ENCODE measurements at places on chromosomes 3 and 15. TPM values are rescaled to one million over a fixed set of nuclear protein-coding genes. Genes with fewer than 3 reads are reported as not detected.

The VGLL3 gene
- total RNA-seq: 1.8 TPM

The CKMT1A gene
- 28.7 TPM for total RNA-seq

The CCR5 gene
- total RNA-seq: not detected

The ANKRD63 gene
- not detected for total RNA-seq

The PSTPIP1 gene
- total RNA-seq: 7.1 TPM

The CPLX3 gene
- not detected for total RNA-seq

The GOLGA6L7 gene
- not detected for total RNA-seq

The NR1I2 gene
- not detected for total RNA-seq

The GPR62 gene
- not detected for total RNA-seq

The CDCP1 gene
- 163 TPM for total RNA-seq

The COL6A5 gene
- total RNA-seq: not detected

The GREM1 gene
- total RNA-seq: 0.10 TPM

The ITGA11 gene
- total RNA-seq: not detected

The GPR149 gene
- total RNA-seq: not detected

The UCN2 gene
- 35.4 TPM for total RNA-seq

The FSIP1 gene
- 0.58 TPM for total RNA-seq

The CHAC1 gene
- total RNA-seq: 14.4 TPM

The IMPG2 gene
- total RNA-seq: 0.03 TPM

The SOX2 gene
- 0.07 TPM for total RNA-seq

The LSAMP gene
- total RNA-seq: not detected

The SCG5 gene
- 46.3 TPM for total RNA-seq

The FRMD5 gene
- 10.1 TPM for total RNA-seq

The SPATA12 gene
- 0.03 TPM for total RNA-seq

The ARGFX gene
- total RNA-seq: not detected

The C3orf33 gene
- total RNA-seq: 2.6 TPM

The BLM gene
- 16.7 TPM for total RNA-seq

The LIPH gene
- total RNA-seq: 0.03 TPM

The CCR1 gene
- total RNA-seq: not detected

The SNTN gene
- total RNA-seq: not detected

The SHC4 gene
- total RNA-seq: 0.78 TPM

The SGO1 gene
- total RNA-seq: 18.9 TPM

The CAMP gene
- 0.27 TPM for total RNA-seq

Measured in foreskin keratinocyte (primary cell).